Skin of body (tissue), 3 donors: ENCODE measurements at places on chromosomes 6 and 20. TPM values are rescaled to one million over a fixed set of nuclear protein-coding genes. Genes with fewer than 3 reads are reported as not detected.
A peak's percentile ranks its signal among the peaks of the same experiment; 100 is the strongest.

- no peak for DNase-seq
Observed at GRCh38 chr6:80077067-80077466, 29.4 kb upstream of the BCKDHB start.

The SIRPA gene
- total RNA-seq: 16.4 TPM

GRCh38 chr6:106637717-106638341 lies 8.5 kb downstream of the QRSL1 start:
- DNase-seq: no peak

The PAX1 gene
- total RNA-seq: 1.2 TPM

DNA sequence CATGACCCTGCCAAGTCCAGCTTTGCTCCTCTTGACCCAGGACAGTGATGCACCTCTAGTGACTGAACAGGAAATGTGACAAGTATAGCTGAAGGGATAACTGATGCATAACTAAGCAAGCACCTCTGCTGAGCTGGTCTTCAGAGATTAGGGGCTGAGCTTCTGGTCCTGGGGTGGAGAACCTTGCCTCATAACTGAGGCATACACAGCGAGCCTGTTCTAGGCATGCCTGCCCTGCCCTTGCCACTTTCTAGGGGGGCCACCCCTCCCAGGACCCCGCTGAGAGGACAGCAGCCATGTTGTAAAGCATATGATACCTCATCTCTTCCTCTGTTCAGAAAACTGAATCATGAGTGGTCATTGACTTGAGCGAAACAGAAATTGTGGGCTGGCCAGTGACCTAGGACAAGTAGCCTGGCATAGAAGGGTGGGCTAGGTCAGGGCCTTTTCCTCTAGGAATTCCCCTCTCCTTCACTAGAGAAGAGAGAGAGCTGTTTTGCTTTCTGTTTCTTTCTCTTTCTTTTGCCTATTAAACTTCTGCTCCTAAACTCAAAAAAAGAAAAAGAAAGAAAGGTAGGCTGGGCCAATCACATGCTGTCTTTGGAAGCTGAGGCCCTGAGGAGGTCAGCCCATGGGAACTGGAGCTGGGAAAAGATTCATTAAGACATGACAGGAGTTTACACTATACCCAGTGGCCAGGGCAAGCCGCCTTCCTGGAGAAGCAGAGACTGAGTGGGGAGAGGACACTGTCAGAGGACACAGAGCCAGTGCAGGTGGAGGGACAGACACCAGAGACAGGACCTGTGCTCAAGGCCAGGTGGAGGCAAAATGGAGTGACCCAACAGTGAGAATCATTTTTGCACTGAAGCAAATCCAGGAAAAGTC lies 23.1 kb downstream of the ALDH5A1 start:
- no peak for DNase-seq

DNA sequence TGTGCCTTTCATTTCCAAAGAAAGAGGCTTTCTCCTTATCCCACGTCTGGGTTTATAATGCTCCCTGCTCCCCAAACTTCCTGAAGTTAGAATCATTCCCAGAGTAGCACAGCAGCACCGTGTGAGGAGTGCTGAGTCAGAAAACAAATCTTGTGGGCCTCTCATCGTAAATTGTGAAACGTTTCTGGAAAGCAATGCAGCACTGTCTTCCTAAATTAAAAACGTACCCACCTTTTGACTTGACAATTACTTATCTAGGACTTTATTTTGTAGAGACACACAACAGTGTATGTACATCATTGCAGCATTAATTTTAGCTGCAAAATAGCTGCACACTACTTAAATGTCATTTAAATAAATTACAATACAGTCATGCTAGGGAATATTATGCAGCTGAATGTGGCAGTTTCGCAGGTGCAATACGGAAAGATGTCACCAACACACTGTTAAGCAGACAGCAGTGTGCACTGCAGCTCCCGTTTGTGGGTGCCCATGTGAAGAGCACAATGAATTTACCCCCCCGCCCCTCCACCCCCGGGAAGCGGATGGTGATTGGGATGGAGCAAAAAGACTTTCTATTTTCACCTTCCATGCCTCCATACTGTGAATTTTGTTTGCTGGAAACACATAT lies 30.8 kb downstream of the RRBP1 start:
- no peak for DNase-seq

DNA sequence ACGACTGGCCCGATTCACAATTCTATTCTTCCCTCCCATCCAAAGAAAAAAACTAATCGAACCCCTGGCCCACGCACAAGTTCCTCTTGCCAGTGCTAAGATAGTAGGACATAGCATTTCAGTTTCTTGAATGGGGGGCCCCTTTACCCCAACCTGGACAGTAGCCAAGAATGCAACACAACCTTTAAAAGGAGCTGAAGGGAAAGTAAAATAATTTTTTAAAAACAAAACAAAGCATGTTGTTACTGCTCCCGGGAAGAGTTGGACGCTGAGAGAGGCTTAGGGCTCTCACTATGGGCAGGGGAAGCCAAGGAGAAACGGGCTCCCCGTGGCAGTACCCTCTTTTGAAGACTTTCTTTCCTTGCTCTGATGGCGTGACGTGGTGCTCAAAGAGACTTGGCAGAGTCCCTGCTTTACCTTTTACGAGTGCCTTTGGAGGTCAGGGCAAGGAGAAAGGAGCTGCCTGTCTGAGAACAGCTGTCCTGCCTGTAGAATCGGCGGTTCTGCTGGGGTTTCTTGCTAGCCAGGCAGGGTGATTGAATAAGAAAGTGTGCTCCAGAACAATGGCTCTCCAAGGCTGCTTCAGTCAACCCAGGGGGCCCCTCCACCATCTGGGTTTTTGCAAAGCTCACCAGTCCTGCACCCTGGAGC lies 5.8 kb downstream of the TFAP2C start:
- no peak for DNase-seq

The MAFB gene
- 20.6 TPM for total RNA-seq

DNA sequence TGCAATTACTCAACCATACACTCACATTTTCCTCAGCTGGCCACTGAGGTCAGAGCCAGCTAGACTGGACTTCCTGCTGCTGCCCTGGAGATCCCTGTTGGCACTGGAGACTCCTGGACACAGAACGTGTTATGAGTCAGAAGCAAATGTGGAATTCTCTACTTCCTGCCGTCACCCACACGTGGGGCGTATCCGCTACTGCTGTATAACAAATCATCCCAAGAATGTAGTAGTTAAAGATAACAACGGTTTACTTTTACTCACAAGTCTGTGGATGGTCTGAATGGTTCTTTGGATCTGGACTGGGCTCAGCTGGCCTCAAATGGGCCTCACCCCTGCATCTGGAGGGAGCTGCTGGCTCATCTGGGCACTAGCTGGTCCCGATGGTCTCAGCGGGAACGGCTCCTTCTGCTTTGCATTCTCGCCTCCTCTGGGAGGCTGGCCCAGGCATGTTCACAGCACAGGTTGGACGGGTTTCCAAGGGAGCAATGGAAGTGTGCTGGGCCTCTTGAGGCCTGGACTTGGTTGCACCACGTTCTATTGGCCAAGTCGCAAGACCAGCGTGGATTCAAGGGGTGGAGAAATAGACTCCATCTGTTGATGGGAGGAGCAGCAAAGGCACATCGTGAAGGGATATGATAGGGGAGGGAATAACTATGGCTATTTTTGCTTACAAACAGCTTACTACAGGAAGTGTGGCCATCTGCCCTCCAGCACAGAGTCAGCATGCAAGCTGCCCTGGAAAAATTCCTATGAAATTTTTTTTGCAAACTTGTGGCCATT lies 118.5 kb downstream of the SNX5 start:
- DNase-seq: peak; percentile 38

DNA sequence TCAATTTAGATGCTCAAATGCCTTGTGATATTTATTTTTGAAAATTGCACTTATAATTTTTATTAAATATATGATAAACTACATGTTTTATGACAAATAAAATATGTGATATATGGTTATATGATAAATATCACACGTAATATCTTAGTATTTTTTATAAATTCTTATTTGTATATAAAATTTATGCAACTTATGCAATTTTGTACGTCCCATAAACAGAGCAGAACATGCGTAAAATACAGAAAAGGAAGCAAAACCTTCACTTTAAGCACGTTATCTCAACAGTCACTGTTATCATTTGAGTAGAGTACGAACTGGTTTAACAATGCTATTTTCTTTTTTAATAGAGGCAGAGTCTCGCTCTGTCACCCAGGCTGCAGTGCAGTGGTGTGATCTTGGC lies 15.7 kb upstream of the ADRM1 start:
- DNase-seq: no peak

The ADAT2 gene
- 6.5 TPM for total RNA-seq

- DNase-seq: no peak
Observed at GRCh38 chr6:139641376-139641775, 266.9 kb upstream of the CITED2 start.

GRCh38 chr6:51218181-51218580 lies 399.5 kb downstream of the TFAP2B start:
- DNase-seq: no peak

The HLA-DRB1 gene
- total RNA-seq: 20.7 TPM

- no peak for DNase-seq
Observed at GRCh38 chr20:59738851-59739250, 134.5 kb downstream of the PHACTR3 start.
